ENCODE measurements at places on chromosomes 6 and 20.

DNA sequence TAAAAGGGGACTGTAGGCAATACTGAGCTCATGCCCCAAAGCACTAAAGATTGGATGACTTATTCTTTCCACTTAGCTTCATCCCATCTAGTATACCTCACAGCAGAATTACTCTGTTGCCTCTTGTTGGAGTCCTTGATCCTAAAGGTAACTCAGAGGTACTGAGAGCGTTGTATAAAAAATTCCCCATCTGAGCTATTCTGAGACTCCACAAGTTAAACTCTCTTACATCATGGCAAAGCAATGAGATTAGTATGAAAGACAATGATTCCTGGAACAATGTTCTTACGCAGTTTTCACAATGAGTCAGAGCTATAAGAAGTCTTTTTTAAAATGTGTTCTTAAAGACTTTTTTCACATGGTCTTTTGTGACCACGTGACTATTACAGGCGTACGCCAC, 370.1 kb downstream of the ADGRB3 start:
- H3K27ac ChIP-seq: no peak overlapping the region
- H3K4me3 ChIP-seq: no peak overlapping the region
- H3K36me3 ChIP-seq: no peaks in the 10 kb centered on the region
- no peaks in the 10 kb centered on the region for H3K4me1 ChIP-seq

DNA sequence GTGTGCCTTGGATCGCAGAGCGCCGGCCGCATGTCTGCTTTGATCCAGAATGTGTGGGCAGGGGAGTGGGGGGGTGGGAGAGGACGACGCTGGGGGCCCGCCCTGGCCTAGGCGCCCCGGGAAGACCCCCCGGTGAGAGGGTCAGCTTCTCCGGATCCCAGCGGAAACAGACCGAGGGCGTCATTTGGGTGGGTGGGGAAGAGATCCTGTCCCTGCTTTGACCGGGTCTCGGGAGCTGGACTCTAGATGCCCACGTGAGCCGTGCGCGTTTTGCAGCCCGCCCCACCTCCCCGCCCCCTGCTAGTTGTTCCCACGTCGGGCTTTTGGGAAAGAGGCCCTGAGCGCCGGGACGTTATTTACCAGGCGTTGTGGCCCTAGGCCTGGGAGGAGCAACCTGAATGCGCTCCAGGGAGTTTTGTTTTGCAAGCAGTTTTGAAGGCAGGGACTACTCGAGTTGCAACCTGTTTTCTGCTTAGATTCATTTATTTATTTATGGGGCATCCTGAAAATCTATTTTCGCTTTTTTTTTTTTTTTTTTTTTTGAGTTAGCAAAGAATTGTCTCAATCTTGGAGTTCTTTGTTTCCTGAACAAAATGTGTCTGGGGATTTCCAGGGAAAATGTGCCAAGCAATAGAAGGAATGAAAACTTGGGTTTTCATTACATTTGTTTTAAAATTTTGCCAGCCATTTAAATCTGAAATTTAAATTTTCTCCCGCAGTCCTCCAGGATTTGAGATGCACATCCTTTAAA, 1.6 kb downstream of the DSP start:
- H3K27me3 ChIP-seq: no peaks in the 10 kb centered on the region
- peaks cover 33% of the 10 kb centered on the region for H3K4me1 ChIP-seq
- H3K27ac ChIP-seq: peak overlapping the region; percentile 96
- H3K36me3 ChIP-seq: no peaks in the 10 kb centered on the region
- H3K4me3 ChIP-seq: peak overlapping the region; percentile 86

DNA sequence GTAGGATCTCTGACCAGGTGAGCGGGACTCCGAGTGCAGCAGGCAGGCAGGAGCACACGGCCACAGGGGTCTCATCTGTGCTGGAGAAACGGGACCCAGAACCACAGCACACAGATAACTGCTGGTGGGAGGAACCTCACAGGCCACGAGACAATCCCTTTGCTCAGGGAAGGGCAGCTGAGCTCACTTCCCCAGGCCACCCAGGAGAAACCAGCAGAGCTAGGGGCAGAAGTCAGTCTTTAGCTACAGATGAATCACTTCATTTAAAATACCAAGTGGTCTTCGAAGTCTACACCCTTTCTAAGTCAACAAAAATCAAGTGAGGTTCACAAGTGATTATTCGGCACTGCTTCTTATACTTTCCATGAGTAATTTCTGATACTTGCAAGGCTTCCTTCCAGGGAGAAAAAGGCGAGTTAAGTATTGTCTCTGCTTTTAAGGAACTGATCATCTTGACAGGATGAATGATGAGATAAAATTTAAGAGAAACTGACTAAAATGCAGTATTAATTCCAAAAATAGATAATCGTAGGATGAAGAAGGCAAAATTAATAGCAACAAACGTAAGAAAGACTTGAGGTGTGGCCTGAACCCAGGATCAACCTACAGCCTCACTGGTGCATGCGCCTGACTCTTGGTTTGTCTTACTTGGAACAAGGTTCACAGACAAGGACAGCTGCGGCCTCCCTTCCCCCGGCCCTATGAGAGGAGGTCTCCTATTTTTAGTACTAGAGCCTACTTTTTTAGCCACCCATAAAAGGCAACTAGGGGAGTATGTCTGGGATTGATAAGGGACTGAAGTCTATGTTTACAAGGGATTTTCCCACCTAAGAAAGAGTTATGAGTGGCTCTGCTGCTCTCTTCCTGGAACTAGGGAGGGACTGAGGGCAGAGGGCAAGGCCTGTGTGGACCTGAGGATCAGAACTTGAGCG, 233.6 kb downstream of the TTLL2 start:
- H3K27me3 ChIP-seq: no peaks in the 10 kb centered on the region
- H3K4me1 ChIP-seq: no peaks in the 10 kb centered on the region
- DNase-seq: no peak
- no peaks in the 10 kb centered on the region for H3K36me3 ChIP-seq

DNA sequence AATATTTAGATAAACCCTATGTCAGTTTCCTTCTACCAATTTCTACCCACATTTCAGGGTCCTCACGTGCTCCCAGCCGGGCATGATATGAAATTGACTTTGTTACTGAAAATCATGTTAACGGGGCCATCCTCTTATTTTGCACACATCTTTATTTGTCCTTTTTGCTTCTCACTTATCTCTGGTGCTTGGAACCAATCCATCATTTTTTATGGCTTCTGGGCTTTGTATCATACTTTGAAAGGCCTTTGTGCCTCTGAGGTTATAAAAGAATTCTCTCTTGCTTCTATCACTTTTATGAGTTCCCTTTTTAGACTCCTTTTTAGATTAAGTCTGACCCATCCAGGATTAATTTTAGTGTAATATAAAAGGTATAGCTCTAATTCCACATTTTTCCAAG, 117.1 kb upstream of the PRND start:
- no peak for DNase-seq
- H3K27me3 ChIP-seq: no peaks in the 10 kb centered on the region
- no peaks in the 10 kb centered on the region for H3K4me1 ChIP-seq
- H3K4me3 ChIP-seq: no peak overlapping the region

GRCh38 chr6:161480421-161481155, 206.7 kb upstream of the AGPAT4 start:
- DNase-seq: no peak
- H3K27me3 ChIP-seq: no peaks in the 10 kb centered on the region
- peaks cover 4% of the 10 kb centered on the region for H3K4me1 ChIP-seq
- H3K36me3 ChIP-seq: no peaks in the 10 kb centered on the region

DNA sequence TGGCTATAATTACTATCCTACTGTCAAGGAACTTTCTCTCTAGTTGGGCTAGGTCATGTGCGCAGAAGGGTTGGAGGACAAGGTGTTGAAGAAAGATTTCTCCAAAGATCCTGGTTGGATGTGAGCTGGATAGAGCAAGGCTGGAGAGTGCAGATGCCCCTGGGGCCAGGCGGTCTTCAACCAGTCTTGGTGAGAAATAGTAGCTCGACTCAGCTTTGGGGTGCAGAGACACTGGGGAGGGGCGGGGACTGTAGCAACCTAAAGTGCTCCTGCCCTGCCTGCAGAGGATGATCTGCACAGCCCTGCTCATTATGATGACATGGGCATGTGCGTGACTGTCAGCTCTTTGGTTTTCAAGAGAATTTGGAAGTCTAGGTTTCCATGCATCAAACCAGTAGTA, 35.9 kb downstream of the PHACTR3 start:
- no peaks in the 10 kb centered on the region for H3K4me1 ChIP-seq
- H3K27me3 ChIP-seq: no peaks in the 10 kb centered on the region
- DNase-seq: no peak
- no peak overlapping the region for H3K4me3 ChIP-seq
- H3K27ac ChIP-seq: no peak overlapping the region
- no peaks in the 10 kb centered on the region for H3K36me3 ChIP-seq

DNA sequence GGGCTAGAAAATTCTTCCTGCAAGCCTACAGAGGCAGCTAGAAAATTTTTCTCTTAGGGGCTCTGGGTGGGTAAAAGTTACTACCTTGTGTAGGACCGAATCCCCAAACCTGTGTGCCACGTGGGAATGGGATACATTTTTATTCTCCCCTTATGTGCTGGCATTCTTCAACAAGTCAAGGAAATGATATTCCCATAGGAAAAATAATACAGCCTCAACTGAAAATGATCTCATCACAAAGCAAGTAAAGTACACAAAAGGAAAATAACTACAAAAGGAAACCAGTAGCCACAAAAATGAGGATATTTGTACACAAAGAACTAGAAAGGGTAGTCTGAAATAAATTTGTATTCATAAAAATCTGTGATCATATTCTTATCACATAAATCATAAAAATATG, 298.1 kb downstream of the LAMA2 start:
- H3K4me1 ChIP-seq: no peaks in the 10 kb centered on the region
- H3K27ac ChIP-seq: no peak overlapping the region

Measured in pancreas (tissue), 10 donors.